ENCODE measurements at places on chromosomes 1 and 21.

- DNase-seq: no peak
These were observed 56.8 kb upstream of the HNRNPU start for GRCh38 chr1:244920911-244921761.

- DNase-seq: no peak
These were observed 288.4 kb upstream of the RGS18 start for GRCh38 chr1:191869790-191870312.

GRCh38 chr1:29835874-29836273 lies 599.6 kb downstream of the PTPRU start:
- no peak for DNase-seq

GRCh38 chr1:184322253-184322652 lies 64.6 kb upstream of the C1orf21 start:
- no peak for DNase-seq

GRCh38 chr1:153791648-153792253 lies 16.5 kb downstream of the SLC27A3 start:
- DNase-seq: peak; percentile 41

- DNase-seq: no peak
These were observed 115.8 kb downstream of the PTPRC start for GRCh38 chr1:198754670-198755069.

GRCh38 chr21:36589352-36589971 lies 109.5 kb upstream of the SIM2 start:
- peak; percentile 42 for DNase-seq

GRCh38 chr1:193210996-193211395 lies 24.6 kb upstream of the B3GALT2 start:
- no peak for DNase-seq

DNA sequence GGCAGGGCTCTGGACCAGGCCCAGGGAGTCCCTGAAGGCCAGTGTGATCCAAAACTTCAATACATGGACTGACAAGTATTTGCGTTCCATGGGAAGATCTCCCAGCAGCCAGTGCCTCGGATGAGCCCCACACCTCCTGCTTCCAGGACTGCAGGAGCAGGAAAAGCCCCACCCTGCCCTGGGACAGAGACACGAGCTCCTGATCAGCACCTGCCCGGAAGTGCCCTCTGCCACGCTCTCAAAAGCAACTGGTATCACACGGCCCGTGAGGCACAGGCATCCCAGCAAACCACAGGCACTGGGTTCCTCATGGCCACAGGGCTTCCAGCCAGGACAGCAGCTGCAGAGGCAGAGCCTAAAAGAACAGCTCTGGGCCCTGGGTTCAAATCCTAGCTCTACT lies 48.6 kb downstream of the ACOT7 start:
- DNase-seq: no peak

DNA sequence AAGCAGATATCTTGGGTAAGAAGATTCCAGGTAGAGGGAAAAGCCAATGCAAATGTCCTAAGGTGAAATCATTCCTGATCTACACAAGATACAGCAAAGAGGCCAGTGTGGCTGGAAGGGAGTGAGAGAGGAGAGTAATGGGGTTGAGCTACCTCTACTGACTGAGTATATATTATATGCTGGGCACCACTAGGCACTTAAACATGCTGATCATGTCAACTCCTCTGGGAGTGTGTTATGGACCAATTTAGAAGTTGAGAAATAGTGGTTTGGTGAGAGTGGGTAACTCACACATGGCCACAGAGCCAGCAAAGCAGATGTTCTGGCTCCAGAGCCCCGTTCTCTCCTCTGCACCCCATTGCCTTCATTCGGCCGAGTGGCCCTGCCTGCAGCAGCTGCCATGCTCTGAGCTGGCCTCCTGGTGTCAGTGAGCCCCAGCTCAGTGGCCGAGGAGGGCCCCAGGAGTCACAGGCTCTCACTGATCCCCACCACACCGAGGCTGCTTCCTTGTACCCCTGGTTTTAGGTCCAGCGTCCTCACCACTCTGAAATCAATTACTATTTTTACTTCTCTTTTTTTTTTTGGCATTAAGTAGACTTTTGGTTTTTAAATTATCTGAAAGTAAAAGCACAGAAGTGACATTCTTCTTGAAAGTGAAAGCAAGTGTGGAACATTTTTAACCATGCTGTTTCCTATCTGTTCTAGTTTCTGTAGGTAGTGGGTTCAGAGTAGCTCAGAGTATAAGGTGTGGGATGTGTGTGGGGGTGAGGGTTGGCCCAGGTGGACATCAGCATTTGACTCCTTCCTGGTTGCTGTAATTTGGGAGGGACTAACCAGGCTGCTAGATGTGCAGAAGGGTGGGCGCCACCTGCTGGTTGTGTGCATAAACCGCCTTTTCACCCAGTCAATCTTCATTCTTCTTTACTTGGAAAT lies 45.8 kb upstream of the CRNN start:
- peak; percentile 61 for DNase-seq

- no peak for DNase-seq
These were observed 117.9 kb upstream of the ESRRG start for GRCh38 chr1:216841165-216841564.

- DNase-seq: no peak
These were observed 22.3 kb upstream of the MOB3C start for GRCh38 chr1:46638921-46639320.

All from fibroblast of skin of back (primary cell).